ENCODE measurements at places on chromosomes 13 and 19.

- no peak for DNase-seq
These were observed 1189.2 kb downstream of the EFNB2 start for GRCh38 chr13:105346141-105346775.

DNA sequence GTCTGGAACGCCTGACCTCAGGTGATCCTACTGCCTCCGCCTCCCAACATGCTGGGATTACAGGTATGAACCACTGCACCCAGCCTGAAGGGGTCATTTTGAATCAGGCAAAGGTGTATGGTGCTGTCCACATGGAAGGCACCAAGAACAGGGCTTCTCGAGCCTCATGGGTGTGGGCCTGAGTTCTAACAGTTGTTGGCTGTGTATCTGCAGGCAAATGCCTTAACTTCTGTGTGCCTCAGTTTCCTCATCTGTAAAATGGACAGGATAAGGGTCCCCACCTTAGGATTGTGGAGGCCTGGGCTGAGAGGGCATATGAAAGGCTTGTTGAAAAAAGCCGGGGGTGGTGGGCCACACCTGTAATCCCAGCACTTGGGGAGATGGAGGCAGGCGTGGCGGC lies 9.2 kb downstream of the AP1M2 start:
- no peak for DNase-seq

DNA sequence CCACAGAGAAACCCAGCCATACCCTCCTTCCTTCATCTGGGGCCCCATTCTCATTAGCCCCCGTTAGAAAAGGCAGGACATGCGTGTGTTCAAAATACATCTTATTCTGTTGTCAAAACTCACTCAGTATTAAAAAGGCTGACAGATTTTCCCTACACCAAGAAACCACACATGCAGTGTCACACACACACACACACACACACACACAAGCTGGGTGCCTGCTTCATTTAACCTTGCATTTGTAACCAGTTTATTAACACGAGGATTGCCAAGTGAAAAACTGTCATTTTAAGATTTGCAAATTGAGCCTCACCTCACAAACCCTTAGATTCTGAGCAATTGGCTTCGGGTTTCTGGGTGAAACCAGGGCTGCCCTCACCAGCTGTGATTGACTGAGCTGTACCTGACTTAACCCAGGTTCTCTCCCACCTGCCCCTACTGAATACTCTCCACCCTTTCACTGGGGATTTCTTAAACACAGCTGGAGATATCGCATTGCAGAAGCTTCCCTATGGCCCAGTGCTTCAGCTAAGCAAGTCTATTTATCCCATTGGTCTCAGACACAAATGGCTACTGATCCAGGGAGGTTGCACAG lies 172.7 kb upstream of the ZNF507 start:
- DNase-seq = no peak

- DNase-seq = no peak
These were observed 32.1 kb downstream of the LYL1 start for GRCh38 chr19:13070425-13071140.

DNA sequence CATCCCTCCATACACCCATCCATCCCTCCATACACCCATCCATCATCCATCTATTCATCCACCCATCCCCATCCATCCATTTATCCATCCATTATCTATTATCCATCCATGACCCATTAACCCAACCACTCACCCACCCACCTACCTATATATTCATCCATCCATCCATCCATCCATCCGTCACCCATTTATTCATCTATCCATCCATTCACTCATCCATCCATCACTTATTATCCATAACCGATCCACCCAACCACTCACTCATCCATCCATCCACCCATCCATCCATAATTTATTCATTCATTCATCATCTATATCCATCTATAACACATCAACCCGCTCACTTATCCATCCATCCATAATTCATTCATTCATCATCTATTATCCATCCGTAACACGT lies 28.7 kb upstream of the PTPRS start:
- no peak for DNase-seq

- no peak for DNase-seq
These were observed 10.2 kb downstream of the KRI1 start for GRCh38 chr19:10555610-10555973.

GRCh38 chr13:46278474-46278873 lies 66.7 kb downstream of the LRRC63 start:
- DNase-seq = no peak

GRCh38 chr19:43395561-43395960 lies 19.1 kb upstream of the TEX101 start:
- no peak for DNase-seq

GRCh38 chr13:80979035-80979641 lies 638.2 kb upstream of the SPRY2 start:
- DNase-seq = peak; percentile 7

DNA sequence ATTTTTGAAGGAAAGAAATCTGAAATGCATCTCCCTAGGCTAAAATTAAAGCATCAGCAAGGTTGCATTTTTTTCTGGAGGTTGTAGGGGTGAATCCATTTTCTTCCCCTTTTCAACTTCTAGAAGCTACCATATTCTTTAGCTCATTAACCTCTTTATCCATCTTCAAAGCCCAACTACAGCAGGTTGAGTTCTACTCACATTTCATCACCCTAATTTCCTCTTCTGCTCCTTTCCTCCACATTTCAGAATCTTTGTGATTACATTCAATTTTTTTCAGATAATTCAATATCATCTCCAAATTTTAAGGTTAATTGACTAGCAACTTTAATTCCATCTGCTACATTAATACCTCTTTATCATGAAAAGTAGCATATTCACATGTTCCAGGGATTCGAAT lies 2655.7 kb upstream of the PCDH20 start:
- no peak for DNase-seq

- no peak for DNase-seq
These were observed 8.1 kb downstream of the SELENOW start for GRCh38 chr19:47786566-47786965.

DNA sequence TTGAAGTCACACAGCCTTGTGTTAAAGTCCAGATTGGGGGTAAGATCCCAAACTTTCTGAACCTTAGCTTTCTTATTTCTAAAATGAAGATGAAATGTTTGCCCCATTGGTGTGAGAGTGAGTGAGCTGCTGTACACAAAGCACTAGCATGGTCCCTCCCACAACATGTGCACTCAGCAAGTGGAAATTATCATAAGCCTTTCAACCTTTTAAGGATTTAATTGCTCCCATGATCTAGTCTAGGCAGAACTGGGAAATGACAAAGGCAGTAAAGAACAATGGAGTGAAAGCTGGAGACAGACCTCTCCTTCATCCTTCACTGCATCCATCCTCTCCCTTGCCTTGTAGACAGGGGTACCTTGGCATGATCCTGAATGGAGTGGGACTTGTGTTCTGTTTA lies 76.0 kb upstream of the GPR12 start:
- DNase-seq = no peak

- DNase-seq = no peak
These were observed 5.9 kb downstream of the BORCS8 start for GRCh38 chr19:19185853-19186740.

GRCh38 chr19:13023656-13024055 lies 28.4 kb downstream of the NFIX start:
- DNase-seq = peak; percentile 51

DNA sequence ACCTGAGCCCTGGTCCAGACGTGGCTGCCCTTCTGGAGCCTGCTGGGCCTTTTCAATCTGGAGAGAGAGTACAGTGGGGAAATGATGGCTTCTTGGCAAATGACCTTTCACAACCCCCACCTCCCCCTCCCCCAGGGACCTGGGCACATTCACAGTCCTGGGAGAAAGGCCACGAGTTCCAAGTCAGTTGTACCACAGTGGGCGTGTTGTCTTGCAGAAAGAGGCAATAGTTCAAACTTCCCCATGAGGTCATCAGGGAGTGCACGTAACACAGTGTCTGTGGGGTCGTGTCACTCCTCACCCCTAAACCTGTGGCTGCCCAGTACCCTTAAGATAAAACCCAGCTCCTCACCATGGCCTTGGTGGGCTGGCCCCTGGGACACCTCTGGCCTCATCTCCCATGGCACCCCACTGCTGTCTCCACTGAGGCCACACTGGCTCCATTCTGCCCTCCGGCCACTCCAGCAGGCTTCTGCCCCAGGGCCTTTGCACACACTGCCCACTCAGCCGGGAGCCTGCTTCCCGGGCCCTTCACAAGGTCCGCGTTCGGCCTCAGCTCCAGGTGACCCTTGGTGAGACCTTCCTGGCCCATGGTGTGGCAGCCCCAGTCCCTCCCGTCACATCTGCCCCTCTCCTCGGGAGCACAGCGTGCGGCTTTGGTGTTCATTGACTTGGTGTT lies 13.3 kb downstream of the PLIN4 start:
- no peak for DNase-seq

DNA sequence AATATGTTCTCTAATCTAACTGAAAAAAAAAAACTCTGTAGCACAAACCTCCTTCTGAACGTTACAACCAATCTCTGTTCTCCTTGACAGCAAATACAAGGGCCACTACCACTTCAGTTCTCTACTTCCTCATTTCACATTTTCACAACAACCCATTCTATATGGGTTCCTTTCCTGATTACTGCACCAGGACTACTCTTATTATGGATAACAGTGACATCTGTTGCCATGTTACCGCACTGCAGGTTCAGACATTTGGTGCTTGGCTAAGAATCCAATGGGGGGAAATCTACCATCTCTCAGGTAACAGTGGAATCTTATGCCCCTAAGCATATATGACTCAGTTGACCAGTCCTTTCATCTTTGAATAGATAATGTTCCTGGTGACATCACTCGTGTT lies 11.6 kb upstream of the FPR3 start:
- no peak for DNase-seq

GRCh38 chr13:107450431-107450830 lies 764.9 kb downstream of the LIG4 start:
- DNase-seq = no peak

DNA sequence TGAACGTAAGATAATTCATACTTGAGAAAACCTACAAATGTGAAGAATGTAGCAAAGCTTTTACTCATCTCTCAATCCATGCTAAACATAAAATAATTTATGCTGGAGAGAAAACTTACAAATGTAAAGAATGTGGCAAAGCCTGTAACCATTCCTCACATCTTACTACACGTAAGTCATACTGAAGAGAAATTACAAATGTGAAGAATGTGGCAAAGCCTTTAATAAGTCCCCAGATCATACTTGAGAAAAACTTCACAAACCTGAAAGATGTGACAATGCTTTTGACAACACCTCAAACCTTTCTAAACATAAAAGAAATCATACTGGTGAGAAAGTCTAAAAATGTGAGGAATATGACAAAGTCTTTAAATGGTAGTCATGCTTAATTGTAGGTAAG lies 89.4 kb downstream of the ZNF675 start:
- DNase-seq = no peak

DNA sequence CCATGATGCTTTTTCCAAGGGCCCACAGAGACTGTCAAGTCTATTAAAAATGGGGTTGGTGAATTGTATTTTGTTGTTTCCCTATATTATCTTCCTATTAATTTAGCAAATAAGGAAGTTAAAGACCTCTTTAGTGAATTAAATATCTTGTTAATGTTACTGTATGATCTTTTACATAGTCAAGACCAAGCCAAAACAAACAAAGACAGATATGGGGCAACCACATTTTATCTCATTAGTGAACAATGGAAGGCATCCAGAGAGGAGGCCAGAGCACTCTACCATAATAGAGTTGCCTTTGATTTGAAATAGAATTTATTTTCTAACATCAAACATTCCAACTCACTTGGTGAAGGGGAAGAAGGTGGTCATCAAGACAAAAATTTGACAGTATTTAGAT lies 169.4 kb downstream of the B3GLCT start:
- no peak for DNase-seq

DNA sequence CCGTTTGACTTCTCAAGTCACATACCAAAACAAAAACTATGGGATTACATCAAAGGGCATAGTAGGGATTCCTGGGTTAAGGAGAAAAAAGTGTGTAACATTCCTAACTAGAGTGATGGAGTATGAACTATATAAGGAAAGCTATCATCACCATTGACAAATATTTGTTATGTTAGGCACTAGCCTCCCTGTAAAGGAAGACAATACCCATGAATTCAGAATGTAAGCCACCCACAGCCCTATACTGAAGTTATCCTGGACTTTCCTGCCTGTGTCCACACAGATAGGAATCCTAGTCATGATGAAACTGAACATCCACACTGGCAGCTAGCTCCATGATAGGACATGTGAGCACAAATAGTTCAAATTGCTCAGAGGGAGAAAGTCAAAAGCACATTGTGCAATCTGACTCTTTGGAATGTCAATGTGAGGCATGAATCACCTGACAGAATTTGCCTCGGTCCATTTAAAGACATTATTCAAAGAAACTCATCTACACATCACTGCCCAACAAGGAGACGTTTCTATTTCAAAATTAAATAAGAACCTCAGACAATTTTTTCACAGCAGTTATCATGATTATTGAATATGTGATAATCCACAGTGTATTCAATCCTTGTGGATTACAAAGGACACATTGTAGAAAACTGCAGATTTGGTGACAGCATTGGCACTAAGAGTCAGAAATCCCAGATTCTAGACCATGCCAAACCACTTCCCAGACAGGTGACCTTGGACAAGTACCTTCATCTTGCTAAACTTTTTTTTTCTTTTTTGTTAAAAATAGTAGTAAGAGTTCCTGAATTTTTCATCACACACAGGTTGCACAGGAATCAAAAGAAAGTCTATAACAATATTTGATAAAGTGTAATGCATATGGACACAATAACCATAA lies 529.3 kb downstream of the IRS2 start:
- DNase-seq = no peak

- DNase-seq = no peak
These were observed 2.7 kb upstream of the RASA3 start for GRCh38 chr13:114134944-114135610.

DNA sequence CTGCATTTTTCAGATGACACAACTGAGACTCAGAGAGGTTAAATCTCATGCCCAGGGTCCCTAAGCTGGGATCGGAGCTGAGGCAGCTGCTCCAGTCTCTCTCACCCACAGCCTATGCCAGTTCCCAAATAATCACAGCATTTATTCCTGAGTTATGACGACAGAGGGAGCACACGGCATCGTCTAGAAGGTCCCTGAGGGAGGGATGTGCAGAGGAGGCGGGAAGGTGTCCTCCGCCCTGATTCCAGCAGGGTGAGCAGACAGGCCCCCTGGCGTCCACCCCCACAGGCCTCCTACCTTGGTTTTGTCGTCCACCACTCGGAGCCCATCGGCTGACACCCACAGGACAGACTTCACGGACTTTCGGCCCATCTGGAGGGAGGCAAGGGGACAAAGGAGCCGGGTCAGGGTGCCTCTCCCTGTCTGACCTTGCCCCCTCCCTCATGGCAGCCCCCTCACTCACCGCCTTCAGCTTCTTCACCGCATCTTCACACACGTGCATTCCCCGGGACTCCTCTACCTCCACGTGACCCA lies 8.0 kb downstream of the NUMBL start:
- no peak for DNase-seq

DNA sequence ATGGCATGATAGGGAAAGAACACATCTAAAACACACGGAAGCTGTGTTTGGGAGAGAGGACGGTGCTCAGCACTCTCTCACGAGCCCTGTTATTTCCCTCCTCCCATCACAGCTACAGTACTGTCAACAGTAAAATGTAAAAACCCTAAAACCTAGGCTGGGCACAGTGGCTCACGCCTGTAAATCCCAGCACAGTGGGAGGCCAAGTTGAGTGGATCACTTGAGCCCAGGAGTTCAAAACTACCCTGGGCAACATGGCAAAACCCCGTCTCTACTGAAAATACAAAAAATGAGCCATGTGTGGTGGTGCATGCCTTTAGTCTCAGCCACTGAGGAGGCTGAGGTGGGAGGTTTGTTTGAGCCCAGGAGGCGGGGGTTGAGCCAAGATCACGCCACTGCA lies 54.8 kb downstream of the FOXO1 start:
- no peak for DNase-seq

- DNase-seq = no peak
These were observed 669.6 kb downstream of the DIAPH3 start for GRCh38 chr13:59494151-59494550.

GRCh38 chr13:112891477-112892401 lies 77.3 kb upstream of the MCF2L start:
- no peak for DNase-seq

All from NCI-H446 (cell line).